Daoy (cell line): ENCODE measurements at places on chromosomes 12 and 14. TPM values are rescaled to one million over a fixed set of nuclear protein-coding genes. Genes with fewer than 3 reads are reported as not detected.

- no peak for DNase-seq
Observed at GRCh38 chr12:1781772-1782171, 38.6 kb upstream of the LRTM2 start.

DNA sequence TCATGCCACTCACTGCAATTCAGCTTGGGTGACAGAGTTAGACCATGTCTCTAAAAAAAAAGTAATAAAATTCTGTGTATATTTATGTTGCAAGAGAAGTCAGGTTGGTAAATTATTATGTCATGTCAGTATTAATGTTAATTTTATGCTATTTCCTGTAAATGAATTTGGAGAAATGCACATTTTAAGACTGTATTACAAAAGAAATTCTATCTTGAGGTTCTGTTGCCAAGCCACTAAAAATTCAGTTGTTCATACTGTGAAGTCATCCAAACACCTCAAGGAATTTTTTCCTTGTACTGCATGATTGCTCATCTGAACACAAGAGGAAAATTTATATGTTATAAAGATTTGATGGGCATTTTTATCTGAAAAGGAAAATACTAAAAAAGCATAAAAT is 23.3 kb upstream of the HMGA2 start:
- no peak for DNase-seq

ACSM4 gene
- not detected in 2 replicates for total RNA-seq

DNA sequence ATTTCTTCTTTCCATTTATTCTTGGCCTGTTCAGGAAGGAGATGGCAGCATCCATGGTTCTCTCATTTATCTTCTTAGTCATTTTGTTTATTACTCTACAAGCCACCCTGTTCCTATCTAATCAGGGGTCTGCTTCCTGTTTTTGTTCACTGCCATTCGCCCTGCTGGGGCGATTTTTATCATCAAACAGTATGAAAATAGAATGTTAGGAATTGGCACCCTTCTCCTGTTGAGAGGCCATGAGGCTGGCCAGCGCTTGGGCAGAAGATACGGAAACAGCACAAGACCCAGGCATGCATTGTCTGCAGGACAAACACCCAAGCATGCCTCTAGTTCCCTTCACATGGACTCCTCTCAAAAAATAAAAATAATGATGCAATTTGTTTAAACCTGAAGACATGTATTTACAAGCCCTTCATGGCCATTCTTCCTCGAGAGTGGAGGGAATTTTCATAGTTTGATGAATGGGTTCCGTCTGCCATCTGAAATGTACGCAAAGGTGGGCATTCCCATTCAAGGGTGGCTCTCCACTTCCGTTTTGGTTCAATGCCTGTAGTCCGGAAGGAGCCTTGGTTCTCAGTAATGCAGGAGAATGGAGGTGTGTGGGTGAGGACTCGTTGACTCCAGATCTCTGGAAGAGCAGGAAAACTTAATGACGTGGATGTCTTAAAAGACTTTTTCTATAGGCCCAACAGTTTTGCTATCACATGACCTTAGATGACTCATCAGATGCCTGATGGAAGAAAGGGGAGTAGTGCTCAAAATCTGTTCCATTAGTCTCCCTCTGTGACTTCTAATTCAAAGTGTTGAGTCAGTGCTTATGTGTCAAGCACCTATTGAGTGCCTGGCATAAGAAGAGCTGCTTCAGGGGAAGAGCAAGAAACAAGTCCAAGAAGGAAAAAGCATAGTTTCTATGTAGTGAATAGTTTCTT is 252.4 kb upstream of the TBX3 start:
- DNase-seq, result peak; percentile 21

TBX5 gene
- 2.9 and 4.5 TPM in 2 replicates for total RNA-seq

DNA sequence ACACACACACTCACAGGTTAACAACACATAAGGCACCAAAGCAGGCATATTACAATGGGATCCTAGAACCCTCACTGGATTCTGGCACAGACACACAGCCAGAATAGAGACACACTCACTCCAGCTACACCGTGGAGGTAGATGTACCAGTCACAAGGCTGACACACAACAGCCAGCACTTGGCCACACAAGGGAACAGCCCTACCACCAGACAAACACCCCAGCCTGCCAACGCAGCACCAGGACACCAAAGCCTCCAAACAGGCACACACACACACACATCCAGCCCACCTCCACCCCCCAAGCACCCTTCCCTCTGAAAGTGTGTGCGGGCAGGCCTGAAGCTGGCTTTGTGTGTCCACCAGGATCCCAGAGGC is 10.9 kb upstream of the ITGB7 start:
- DNase-seq, result no peak

GRCh38 chr14:51018521-51018920 is 74.2 kb upstream of the PYGL start:
- DNase-seq, result no peak

GRCh38 chr12:130552483-130552996 is 163.6 kb downstream of the RIMBP2 start:
- DNase-seq, result peak; percentile 18

DNA sequence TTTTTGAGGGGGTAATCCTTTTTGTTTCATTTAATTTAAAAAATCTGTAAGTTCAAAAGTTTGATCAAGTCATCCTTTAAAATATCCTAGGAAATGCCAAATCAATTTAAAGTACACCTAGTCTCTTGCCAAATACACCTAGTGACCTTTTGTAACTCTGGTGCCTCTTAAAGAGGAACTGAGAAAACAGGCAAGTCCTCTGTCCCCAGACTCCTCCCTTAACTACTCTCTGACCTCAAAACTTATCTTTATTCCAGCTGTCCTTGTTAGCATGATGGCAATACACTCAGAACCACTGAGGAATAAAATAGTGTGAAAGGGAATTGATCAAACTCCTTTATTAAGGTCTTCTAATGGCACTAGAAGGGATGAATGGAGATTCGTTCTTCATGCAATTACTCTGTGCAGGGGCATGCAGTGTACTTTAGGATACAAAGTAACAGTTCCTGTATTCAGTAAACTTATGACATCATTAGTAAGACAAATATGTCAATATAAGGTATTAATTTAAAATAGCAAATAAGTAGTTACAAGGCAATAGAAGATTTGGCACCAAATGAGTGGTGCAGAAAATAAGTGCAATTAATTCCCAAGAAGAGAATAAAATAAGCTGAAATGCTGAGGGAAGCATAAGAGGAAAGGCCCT is 3.3 kb downstream of the FAR2 start:
- no peak for DNase-seq

DNA sequence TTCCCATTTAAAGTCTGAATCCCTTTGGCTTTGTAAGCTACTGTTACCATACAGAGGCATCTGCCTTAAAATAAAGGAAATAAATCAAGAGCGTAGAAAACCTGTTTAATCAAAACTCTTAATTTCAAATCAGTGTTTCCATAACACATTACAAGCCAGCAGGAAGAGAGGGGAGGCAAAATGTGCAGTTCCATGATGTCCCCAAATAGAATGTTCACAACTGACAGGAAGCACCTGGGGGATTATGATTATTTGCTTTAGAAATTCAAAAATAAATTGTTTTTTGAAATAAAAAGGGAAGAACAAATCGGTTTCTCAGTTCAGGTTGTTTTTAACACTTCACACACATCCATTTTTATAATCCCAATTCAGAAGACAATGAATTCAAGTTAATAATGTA is 21.4 kb downstream of the SOCS2 start:
- DNase-seq, result no peak

- no peak for DNase-seq
Observed at GRCh38 chr12:25725931-25726330, 172.8 kb upstream of the LMNTD1 start.

ACOT6 gene
- total RNA-seq, result not detected in 2 replicates

GRCh38 chr14:98651037-98651436 is 621.0 kb downstream of the BCL11B start:
- DNase-seq, result no peak

SCNN1A gene
- total RNA-seq, result 0.23 TPM in 1 of 2 replicates, not detected in the other

SIX4 gene
- total RNA-seq, result 13.9 and 20.6 TPM in 2 replicates

- peak; percentile 67 for DNase-seq
Observed at GRCh38 chr12:129901254-129901653, 2.6 kb downstream of the TMEM132D start.

DNA sequence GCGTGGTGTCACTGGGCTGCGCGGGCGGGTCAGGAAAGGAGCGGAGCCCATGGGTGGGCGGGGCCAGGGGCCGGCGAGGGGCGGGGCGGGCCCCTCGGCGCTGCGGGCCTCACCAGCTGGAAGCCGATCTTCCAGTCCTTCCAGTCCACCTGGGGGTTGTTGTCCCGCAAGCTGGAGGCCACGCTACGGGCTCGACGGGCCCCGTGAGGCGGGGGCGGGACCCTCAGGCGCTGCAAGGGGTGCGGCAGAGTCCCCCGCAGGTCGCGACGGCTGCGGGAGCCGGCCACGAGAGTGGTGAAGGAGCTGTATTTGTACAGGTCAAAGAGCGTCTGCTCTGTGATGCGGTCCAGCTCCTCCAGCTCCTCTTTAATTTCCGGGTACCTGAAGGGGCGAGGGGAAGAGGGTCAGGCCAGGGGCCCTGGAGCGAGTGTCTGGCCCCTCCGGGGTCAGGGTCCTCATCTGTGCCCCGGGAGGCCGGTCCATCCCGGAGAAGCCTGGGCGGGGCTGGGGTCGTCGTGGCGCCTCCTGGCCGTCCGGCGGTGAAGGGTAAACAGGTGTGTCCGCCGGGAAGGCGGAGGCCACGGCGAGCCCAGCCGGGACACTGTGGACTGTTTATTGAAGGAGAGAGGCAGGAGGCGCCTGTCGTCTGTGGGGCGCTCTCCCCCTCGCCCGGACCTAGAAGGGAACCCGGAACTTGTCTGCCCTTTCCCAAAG is 11.9 kb downstream of the SCNN1A start:
- DNase-seq, result peak; percentile 27

DNA sequence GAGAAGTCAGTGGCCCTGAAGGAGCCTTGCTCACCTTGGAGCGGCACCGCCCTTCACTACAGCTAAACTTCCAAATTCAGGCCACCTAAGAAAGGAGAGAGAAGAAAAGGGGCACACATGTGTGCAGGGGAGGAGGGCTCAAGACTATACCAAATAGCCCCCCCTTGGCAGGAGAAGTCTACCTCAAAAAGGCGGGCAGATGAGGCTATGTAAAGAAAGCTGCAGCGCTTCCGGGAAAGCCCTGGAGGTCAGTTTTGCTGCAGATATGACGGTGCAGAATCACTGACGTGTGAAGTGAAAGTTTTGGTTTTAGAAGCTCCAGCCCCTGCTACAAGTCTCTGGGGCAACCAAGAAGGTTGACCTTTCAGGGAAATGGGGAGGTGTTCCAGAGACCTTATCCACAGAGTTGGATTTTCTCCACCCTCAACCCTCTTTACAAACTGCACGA is 48.2 kb upstream of the PNMA1 start:
- DNase-seq, result peak; percentile 13

ASB2 gene
- 1.8 and 3.0 TPM in 2 replicates for total RNA-seq

- no peak for DNase-seq
Observed at GRCh38 chr12:106289196-106289681, 13.3 kb upstream of the TCP11L2 start.

CKB gene
- total RNA-seq, result 24.7 and 28.1 TPM in 2 replicates

GRCh38 chr12:114347861-114348260 is 58.1 kb downstream of the TBX5 start:
- DNase-seq, result no peak

GRCh38 chr14:36940476-36940875 is 231.9 kb downstream of the SLC25A21 start:
- no peak for DNase-seq

DNA sequence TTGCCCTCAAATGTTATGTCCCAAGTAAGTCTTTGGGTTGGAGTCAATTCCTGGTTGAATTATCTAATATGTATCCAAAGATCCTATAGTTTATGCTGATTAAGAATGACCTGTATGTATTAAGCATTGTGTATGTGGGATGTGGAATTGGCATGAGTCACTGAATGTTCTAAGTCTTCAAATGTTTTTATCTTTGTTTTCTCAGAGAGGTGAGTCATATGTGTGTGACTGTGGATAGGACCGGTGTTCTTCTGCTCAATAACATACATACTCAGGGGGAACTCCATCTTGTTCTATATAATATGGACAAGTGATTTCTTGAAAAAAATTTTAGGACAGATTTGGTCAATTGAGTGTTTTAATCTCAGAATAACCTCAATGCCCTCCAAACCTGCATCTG is 57.9 kb downstream of the NAV3 start:
- peak; percentile 80 for DNase-seq

DNA sequence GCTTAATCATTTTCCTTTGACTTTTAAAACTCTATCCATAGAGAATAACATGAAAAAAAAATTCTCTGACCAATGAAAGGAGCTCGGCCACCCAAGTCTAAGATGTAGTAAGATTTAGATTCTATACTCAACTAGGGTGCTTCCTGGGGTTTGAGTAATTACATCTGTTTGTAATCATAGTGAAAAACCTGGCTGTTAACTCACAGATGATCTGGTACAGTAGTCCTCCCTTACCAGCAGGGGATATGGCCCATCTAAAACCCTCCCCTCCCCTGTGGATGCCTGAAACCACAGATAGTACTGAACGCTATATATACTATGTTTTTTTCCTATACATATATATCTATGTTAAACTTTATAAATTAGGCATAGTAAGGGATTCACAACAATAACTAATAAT is 89.2 kb downstream of the DAAM1 start:
- DNase-seq, result peak; percentile 60

DNA sequence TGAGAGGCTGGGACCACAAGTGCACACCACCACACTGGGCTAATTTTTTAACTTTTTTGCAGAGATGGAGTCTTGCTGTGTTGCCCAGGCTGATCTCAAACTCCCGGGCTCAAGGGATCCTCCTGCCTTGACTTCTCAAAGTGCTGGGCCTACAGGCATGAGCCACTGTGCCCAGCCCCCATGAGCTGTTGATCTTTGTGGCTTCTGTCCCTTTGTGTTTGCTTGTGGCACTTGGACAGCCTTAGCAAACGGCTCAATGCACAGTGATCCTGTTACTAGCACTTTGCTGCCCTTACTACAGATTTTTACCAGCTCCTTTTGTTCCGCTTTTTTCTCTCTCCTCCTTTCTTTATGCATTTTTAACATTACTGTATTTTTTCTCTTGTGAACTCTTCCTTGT is 25.3 kb upstream of the EVL start:
- DNase-seq, result no peak

GDF3 gene
- total RNA-seq, result not detected in 2 replicates

GRCh38 chr12:82708061-82708879 is 21.6 kb downstream of the TMTC2 start:
- DNase-seq, result no peak

GRCh38 chr12:42039577-42039976 is 105.1 kb downstream of the GXYLT1 start:
- DNase-seq, result no peak

GRCh38 chr12:132140918-132141841 is 2.9 kb downstream of the DDX51 start:
- DNase-seq, result no peak

- peak; percentile 62 for DNase-seq
Observed at GRCh38 chr12:131830914-131831571, 2.9 kb downstream of the MMP17 start.

DNA sequence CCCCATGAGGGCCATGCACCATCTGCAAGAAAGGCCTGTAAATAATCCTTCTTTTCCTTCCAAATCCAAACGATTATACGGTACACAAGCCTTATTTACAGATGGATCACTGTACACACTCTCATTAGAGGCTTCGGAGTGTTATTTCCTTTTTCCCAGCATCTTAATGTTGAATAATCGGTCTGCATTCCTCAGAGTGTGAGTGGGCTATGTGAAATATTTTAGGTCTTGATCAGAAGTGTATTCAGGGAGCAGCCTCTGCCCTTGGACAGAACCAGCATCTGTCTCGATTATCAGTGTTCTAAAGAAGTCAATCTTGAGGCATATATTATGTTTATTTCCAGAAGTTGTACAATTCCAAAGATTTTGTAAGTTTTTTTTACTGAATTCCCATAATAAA is 340.6 kb downstream of the SEC23A start:
- DNase-seq, result no peak

- DNase-seq, result peak; percentile 45
Observed at GRCh38 chr14:105092171-105093037, 27.2 kb upstream of the GPR132 start.

EIF2S3B gene
- total RNA-seq, result 0.57 TPM in 2 replicates

GRCh38 chr14:56341766-56342493 is 223.7 kb downstream of the PELI2 start:
- DNase-seq, result no peak
